Activated naive CD4-positive, alpha-beta T cell treated with anti-CD3 and anti-CD28 coated beads for 36 hours (primary cell): ENCODE measurements at places on chromosomes 7 and 10.

DNA sequence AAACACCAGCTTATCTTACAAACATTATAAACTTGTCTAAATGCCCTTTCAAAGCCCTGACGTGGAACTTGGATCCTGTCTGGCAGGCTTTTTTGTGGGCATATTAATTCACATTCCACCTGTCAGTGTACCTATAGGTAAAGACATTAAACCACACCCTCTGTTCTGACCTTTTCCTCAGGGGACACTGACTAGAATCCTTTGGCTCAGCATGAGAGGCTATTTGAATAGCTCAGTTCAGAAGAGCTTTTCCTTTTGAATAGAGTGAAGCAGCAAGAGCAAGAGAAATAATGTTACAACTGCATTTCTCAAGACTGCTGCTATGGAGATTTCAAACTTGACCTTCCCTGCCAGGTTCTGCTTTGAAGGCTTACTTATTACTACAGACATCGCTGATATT lies 76.9 kb downstream of the CYP51A1 start:
- no peak for DNase-seq

GRCh38 chr10:9297580-9297979 lies 1243.1 kb downstream of the GATA3 start:
- DNase-seq, result no peak

DNA sequence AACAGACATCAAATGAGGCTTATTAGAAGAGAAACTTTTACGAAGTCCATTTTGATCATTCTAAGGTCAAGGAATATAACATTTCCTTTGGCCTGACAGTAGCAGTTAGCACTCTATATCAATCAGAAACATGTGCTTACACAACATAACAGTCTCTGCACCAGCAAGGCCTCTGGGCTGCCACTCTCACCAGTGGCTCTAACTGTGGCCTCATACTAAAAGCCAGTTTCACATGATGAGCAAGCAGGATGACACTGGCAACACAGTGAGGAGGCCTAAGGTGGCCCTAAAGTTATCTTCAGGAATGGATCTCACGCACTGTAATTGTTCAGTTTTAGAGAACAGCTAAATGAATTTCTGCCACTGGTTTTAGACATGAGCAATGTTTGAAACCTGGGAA lies 126.8 kb downstream of the COBL start:
- no peak for DNase-seq

DNA sequence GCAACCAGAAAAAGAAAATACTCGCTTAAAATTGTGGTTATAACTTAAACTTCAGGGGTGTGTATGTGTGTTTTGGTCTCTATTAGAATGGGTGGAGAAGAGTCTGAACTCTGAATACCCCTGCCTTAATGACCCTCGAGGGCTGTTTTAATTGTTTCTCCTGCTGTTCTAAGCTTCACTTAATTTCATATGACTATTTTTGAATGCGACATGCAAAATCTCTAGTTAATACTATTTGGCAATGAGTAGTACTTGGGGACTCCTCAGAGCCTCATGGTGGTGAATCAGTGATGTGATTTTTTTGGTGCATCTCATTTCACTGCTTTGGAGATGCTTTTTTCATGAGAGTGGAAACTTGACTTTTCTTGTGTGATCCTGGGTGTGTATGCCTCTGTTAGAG lies 178.6 kb downstream of the CDK14 start:
- DNase-seq, result no peak
